ENCODE measurements at places on chromosomes 3 and 15.

GRCh38 chr3:143427631-143428030 is 308.1 kb downstream of the CHST2 start:
- no peak for DNase-seq

DNA sequence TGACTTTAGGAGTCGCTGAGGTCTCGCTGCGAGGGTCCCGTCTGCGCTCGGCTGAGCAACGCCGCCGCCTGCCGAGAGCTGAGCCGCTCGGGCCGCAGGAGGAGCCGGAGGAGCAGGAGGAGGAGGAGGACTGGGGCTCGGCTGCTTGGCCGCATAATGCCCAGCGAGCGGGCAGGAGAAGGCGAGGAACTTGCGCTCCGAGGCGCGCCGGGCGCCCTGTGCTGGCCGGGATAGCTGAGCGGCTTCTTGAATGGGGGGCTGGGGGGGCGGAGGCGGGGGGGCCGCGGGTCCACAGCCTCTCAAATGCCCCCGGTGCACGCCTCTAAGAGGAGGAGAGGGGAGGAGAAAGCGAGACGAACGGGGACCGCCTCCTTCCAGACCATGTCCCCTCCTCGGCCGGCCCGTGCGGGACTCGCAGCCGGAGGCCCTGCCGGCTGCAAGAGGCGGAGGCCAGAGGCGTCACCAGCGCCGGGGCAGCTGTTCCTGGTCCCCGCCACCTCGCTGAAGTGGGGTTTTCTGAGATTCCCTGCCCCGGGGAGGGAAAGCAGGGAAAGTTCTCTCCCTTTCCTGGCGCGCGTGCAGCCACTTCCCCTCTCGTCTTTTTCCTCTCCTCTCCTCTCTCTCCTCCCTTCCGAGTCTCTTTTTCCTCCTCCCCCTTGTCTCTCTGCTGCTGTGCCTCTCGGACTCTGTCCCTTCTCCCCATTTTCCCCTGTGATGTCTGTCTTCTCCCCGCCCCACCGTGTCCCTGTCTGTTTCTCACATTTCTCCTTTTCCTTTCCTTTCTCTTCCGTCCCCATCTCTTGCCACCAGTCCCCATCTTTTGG is at the start of gene ADAMTS9:
Gene ADAMTS9, minus strand, starts transcription at position 220 of the 824 bp plus-strand sequence. CDS start 343 bp downstream, outside the sequence.
- DNase-seq, result no peak

- no peak for DNase-seq
These were observed 10.4 kb upstream of the BOC start for GRCh38 chr3:113200946-113201345.

DNA sequence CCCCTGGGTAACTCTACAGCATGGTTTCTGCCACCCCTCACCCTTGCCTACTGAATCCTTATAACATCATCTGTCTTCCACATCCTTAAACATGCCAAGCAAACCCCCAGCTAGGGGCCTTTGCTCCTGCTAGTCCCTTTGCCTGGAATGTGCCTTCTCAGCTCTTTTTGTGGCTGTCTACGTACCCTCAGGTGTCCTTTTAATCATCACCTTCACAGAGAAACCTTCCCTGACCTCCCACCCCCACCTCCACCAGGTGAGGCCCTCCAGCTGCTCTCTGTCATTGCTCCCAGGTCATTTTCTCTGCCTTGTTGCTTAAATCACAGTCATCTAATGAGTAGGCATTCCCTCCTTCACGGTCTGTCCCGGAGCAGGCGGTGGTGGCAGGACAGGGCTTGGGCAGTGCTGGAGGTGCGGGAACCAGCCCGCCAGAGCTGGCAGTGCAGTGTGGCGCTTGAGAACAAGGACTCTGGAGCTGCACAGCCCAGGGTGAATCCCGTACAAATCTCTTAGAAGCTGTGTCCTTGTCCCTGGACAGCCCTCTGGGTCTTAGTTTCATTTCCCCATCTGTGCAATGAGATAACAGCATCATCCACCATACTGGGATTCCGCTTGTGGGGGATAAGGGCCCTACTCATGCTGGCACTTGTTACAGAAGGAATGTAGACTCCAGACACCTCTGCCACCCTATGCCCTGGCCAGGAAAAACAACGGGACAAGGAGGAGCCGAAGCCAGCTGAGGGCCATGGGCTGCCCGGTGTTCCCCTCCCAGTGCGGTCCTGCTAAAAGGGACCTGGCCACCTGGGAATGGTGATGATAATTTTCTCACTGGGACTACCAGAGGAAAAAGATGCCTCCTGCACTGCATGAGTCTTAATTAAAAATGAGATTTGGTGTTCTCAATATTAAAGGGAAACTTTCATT is 52.1 kb upstream of the IQSEC1 start:
- no peak for DNase-seq

GRCh38 chr15:73322665-73323373 is 45.9 kb downstream of the HCN4 start:
- DNase-seq, result no peak

DNA sequence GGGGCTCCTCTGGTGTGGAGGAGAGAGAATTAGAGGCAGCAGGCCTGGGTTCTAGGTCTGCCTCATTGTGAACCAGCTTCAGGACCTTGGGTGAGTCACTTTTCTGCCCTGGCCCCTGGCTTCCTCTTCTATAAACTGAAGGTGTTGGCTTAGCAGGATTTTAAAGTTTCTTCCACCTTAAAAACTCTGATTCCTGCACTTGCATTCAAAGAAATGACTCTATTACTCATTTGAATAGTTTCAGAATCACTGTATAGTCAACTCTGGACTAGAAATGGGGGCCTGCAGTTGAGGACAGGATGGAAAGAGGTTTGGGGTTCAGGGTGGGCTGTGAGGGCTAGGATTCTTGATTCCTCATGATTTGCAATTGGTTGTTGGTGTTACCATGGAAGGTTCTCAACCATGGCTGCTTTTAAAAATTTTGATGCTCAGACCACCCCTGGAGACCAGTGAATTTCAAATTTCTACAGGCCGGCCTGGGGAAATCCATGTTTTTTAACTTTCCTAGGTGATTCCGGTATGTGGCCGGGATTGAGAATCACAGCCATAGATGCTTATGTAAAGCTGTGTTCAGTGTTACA is 19.9 kb downstream of the SMAD3 start:
- DNase-seq, result peak; percentile 92

DNA sequence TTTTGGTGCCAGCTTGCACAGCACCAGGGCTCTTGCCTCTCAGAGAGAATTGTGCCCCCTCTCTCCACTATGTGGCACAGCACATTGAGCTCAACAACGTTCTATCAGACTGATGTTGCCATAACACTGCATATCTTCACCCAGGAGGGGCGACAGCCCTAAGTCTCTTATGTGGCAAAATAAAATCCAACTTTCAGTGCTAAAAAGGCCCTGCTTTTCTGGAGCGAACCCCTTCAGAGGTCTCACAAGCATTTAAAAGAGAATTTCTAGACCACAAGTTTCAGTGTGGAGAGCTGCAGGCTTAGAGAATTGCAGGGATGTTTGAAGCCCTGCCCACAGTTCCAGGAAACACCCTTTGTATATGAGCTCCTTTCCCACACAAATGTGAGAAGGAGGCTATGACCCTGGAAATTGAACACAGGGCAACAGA is 85.5 kb downstream of the LIPC start:
- DNase-seq, result no peak

Measured in activated CD4-positive, alpha-beta T cell treated with anti-CD3 and anti-CD28 coated beads, Interleukin-2, Interleukin-6, amounts not matched to agents 100 ng/mL and 50 ng/mL, durations not matched to agents 16 hours and 8 hours (primary cell).